ENCODE measurements at places on chromosomes 11 and 22. TPM values are rescaled to one million over a fixed set of nuclear protein-coding genes. Genes with fewer than 3 reads are reported as not detected.

Gene THRSP
- not detected for total RNA-seq

Gene TRPM5
- total RNA-seq = not detected

Gene SMIM35
- not detected for total RNA-seq

Gene CLCF1
- total RNA-seq = 3.9 TPM

Gene NUP160
- total RNA-seq = 31.9 TPM

Gene KRTAP5-7
- 0.11 TPM for total RNA-seq

Gene CASP4
- 139 TPM for total RNA-seq

Gene HBG2
- not detected for total RNA-seq

Gene P2RX3
- not detected for total RNA-seq

Gene IGSF22
- not detected for total RNA-seq

Gene MYOD1
- 0.12 TPM for total RNA-seq

Measured in uterine smooth muscle cell (primary cell).